ENCODE measurements at places on chromosomes 1 and 21.

GRCh38 chr1:95122151-95122697, 5.1 kb downstream of the TLCD4 start:
- DNase-seq: no peak

DNA sequence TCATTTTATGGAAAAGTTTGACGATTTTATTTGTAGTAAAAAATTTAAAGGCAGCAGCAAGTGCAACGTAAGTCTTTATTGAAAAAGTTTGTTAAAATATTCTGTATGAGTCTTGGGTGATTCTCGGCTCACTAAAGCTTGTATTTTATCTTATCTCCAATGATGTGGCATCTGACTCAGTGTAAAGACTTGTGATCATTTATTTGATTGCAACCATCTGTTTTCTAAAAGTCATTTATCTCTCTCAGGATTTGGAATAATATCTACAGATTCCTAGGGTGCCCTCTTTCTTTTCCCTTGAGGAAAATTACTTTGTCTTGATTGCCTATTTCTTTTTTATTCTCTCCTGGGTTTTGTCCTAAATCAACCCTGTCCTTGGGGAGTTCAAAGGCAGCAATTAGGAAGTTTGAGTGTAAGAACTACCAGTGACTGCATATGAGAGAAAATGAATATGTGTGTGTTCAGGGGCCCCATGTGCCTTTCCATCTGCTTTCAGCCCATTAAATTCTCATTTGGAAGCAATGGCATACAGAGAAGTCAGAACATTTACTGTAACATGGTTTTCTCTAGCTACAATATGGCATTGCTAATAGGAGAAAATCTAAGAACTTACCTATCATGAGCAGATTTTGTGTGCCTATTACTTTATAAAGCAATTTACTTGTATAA, 575.0 kb upstream of the CHRM3 start:
- DNase-seq: no peak

DNA sequence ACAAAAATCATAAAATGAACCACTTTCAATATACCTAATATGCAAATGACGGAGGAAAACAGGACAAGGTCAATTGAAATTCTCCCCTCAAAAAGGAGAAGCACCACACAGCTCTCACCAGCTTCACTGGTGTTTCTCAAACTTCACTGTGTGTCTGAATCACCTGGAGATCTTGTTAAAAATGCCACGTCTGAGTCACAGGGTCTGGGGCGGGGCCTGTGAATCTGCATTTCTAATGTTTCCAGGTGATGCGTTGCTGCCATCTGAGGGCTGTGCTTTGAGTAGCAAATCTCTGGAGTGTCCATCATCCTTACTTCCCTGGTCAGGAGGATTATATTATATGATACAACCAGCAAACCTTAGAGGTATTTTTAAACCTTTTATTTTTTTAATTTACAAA, 9.0 kb downstream of the CLDN19 start:
- peak; percentile 22 for DNase-seq

DNA sequence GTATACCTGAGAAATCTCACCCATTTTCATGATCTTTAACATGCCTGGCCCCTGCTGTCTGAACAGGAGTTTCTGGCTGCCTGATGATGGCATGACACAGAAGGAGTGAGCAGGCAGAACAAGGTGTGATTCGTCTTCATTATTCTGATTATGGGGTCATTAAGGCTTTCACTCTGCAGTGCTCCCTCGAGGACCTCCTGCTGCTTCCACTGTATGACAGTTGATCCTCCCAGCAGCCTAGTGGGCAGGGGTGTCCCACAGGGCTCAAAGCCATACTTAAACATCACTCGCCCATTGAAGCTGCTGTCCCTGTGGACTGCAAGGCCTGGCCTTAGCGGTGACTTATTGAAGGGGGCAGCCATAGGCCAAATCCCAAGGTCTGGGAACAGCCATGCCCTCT, 12.7 kb upstream of the PARS2 start:
- DNase-seq: no peak

DNA sequence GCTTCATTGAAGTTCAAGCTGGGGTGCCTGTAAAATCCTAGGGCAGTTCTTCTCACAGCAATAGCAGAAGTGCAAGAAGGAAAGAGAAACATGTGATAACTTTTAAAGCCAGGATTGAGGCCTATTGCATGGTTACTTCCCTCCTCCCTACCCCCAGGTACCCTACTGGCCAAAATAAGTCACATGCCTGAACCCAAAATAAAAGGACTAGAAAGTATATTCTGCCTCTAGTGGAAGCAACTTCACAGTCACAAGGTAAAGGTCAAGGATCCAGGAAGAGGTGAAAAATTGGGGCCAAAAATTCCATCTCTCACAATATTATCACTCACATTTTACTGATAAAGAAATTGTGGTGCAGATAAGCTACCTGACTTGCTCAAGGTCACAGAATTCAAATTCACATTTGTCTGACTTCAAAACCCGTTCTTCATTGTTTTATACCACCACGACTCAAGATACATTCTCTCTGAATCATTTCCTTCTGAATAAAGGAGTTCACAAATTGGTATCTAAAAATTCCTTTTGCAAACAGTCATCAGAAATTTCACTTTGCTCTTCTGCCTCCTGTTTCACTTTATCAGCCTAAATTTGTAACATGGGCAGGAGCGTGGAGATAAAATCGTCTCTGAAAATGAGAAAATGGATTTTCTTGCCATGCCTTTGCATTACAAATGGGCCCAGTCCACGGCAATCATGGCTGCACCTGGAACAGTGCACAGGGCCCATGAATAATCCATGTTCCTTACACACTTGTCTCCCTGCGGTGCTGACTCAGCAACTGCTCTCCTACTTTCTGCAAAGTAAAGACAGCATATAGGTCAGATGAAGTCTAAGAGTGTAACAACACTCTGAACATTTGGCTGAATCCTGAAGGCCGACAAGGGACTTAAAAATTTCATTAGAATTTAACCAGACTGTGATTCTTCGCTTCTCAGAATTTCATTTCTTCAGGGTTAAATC, 485.3 kb upstream of the NFIA start:
- DNase-seq: no peak

DNA sequence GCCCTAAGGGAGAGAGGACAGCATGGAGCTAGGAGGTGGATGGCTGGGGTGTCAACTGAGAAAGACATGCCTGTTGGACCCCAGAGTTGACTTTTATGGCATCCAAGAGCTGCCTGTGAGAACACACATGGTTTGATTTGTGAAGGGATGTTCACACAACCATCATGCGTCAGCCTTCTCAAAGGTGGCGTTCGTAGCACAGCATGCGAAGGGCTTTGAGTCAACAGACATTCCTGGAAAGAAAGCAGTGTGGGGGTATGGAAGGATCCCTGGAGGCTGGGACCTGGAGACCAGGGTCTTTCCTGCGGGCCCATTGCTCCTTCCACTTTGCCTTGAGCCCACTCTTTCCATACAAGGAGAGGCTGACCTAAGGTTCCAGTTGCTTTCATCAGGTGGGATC, 6.4 kb upstream of the WNT3A start:
- DNase-seq: no peak

- DNase-seq: no peak
Measured at GRCh38 chr1:207811920-207812720, 60.3 kb downstream of the CD46 start.

DNA sequence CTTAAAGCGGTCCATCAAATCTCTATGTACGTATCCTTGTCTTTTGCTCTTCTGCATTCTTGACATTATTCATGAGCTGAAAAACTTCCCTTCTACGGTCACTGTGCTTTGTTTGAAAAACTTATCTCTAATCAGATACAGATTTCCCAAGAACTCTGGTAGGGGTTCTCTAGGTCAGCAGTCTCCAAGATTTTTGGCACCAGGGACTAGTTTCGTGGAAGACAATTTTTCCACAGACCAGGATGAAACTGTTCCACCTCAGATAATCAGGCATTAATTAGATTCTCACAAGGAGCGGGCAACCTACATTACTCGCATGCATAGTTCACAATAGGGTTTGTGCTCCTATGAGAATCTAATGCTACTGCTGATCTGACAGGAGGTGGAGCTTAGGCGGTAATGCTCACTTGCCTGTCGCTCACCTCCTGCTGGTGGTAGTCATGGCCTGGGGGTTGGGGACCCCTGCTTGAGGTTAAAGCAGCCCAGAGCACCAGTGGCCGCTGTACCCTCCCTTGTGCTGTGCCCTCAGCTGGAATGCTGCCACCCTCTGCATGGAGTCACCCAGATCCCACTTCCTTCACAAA, 30.8 kb downstream of the AK2 start:
- DNase-seq: no peak

GRCh38 chr1:147243228-147243685, 773 bp downstream of the CHD1L start:
- peak; percentile 26 for DNase-seq

GRCh38 chr1:97164276-97164639, 442.7 kb downstream of the PTBP2 start:
- no peak for DNase-seq

- no peak for DNase-seq
Measured at GRCh38 chr1:40649592-40649930, 15.9 kb downstream of the RIMS3 start.

DNA sequence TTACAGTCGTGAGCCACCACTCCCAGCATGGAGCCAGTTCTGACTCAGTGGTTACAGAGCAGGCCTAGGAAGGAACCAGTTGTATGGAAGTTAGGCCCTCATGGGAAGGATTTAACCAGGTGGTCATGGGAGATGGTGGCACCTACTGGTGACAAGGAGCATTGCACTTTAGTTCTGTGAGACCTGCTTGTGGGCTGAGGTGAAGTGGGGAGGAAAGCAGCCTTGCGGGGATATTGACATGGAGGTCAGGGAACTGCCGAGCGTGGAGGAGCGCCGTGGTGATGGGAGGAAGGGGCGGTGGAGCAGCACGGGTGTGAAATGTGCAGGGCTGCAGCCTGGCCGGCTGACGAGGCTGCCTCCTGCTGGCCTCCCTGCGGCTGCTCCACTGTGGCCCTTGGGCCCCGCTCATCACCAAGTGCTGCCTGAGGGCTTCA, 100.4 kb downstream of the GALNT2 start:
- DNase-seq: peak; percentile 38

GRCh38 chr1:93549811-93550210, 101.9 kb downstream of the FNBP1L start:
- no peak for DNase-seq

GRCh38 chr1:91805311-91805801, 80.6 kb downstream of the TGFBR3 start:
- no peak for DNase-seq

GRCh38 chr1:71417421-71417820, 336.6 kb upstream of the ZRANB2 start:
- no peak for DNase-seq

GRCh38 chr1:152761609-152762213, 3.9 kb downstream of the KPRP start:
- DNase-seq: no peak

GRCh38 chr1:212413902-212414327, 771 bp downstream of the PACC1 start:
- no peak for DNase-seq

DNA sequence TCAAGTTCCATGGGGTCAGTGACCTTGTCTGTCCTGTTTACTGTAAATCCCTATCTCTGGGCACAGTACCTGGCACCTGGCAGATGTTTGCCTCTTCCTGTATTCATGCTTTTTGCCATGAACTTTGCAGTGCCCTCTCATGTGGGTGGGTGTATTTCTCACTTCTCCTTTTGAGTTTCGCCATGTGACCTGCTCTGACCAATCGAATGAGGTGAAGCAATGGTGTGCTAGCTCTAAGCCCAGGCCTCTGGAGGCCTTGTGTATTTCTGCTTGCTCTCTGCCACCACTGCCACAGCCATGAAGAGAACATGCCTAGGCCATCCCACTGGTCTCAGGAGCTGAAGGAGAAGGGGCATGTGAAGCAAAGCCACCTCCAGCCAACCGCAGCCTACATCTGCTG, 185.5 kb upstream of the ZC3H12A start:
- DNase-seq: no peak

DNA sequence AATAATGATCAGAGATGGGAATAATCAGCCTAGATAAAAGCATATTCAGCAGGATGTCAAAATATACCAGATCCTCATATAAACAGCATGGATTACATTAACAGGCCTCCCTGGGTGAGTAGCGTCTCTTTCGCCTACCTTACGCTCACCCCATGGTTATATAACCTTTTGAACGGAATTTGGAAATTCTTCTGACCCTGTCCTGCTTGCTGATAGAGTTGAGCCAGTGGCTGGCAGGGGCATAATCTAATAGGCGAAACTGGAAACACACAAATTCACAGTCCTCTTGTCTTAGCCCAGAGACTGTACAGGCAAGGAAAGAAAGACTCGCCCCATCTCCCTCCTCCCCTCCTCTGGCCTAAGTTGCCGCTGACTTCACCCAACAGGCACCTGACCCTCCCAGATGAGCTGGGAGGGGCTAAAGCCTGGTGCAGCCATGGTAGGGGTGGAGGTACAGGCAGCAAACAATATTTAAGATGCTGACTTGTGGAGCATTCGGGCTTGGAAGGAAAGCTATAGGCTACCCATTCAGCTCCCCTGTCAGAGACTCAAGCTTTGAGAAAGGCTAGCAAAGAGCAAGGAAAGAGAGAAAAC, at the start of gene ANGPTL7:
Gene ANGPTL7, plus strand, starts transcription at position 498 of the 594 bp plus-strand sequence. CDS start 225 bp downstream, outside the sequence.
- no peak for DNase-seq

DNA sequence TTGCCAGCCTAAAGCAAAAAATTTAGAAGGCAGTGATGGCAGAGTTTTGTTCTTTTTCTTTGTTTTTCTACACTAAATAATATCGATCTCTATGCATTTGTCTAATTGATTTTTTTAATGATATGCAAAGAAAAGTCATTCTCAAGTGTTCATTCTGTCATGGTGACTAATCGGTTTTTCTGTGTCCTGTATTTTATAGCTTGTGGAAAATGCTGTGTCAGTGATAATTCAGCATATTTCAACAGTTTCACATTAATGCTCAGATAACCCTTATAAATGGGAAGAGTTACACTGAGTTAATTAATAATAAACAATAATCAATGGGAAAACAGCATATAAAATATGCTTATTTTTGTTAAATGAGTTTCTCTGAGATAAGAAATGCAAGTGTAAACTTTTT, 824.9 kb downstream of the AMY1C start:
- no peak for DNase-seq

DNA sequence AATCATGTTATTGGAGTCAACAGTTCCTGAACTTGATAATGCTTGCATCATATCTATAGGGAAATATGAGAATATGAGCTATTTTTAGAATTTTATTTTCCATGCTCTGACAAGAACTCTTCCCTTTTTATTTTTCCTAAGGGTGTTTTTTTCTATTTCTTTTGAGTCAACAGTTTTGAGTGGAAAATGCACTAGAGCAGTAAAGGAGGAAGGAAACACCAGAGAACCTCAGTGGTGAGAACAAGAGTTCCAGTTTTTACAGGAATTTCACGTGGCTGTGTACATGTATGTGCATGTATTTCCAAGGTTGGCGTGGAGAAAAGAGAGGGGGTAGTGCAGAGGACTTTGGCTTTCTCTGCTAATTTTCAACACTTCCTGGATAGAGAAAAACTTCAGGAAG, 63.6 kb upstream of the TNFSF18 start:
- DNase-seq: no peak

- no peak for DNase-seq
Measured at GRCh38 chr1:2073382-2074230, 23.4 kb downstream of the PRKCZ start.

DNA sequence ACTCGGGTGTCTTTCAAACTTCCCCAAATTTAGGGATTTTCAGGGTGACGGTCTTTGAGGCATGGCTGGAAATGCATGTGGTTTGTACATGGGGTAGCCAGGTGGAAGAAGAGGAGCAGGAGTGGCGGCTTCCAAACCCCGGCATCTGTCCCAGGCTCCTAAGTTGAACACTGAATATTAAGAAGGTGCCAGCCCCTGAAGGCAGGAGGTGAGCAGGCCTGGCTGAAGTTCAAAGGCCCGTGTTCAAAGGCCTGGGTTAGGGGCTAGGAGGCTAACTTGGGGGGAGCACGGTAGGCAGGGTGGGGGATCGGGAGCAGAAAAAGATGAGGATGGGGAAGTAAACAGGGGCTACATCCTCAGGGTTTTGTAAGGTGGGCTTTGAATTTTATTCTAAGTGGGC, 42.8 kb downstream of the ELK4 start:
- no peak for DNase-seq
